ENCODE measurements at places on chromosomes 1 and 21.

DNA sequence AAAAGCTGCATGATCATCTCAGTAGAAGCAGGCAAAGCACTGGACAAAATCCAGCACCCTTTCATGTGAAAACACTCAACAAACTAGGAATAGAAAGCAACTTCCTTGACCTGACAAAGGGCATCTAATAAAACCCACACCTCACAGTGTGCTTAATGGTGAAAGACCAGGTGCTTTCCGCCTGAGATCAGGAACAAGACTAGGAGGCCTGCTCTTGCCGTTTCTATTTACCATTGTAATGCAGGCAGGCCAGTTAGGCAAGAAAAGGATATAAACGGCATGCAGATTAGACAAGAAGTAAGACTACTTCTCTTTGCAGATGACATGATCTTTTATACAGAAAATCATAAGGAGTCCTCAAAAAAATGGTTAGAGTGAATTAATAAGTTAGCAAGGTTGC, 37.2 kb downstream of the SLC37A1 start:
- no peak for DNase-seq

DNA sequence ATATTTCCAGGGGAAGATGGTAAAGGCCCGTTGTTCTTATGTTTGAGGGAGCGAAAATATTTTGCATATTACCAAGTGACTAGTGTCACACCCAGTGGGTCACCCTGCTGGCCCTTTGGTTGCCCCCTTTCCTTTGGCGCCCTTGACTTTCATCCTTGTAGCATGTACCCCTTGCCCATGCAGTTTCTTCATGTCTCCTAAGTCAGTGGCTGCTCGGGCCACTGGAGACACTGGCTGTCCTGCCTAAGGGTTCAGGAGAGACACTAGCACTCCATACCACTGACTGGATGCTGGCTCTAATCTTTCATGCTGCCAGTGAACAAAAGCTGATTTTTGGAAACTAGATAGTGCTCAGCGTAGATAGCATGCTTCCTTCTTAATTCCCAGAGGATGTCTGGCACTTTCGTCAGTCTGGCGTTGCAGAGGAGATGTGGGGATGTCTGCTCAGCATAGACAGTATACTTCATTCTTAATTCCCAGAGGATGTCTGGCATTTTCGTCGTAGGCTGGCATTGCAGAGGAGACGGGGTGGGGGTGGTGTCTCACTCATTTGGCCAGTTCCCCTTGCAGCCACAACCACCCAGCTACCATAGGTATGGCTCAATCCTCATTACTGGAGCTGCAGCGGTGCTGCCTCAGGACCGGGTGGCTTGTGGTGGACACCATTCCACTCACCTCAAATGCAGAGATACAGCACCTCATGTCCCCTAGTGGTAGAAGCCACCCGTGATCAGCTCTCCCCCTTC, 770.9 kb upstream of the TPTE start:
- no peak for DNase-seq

DNA sequence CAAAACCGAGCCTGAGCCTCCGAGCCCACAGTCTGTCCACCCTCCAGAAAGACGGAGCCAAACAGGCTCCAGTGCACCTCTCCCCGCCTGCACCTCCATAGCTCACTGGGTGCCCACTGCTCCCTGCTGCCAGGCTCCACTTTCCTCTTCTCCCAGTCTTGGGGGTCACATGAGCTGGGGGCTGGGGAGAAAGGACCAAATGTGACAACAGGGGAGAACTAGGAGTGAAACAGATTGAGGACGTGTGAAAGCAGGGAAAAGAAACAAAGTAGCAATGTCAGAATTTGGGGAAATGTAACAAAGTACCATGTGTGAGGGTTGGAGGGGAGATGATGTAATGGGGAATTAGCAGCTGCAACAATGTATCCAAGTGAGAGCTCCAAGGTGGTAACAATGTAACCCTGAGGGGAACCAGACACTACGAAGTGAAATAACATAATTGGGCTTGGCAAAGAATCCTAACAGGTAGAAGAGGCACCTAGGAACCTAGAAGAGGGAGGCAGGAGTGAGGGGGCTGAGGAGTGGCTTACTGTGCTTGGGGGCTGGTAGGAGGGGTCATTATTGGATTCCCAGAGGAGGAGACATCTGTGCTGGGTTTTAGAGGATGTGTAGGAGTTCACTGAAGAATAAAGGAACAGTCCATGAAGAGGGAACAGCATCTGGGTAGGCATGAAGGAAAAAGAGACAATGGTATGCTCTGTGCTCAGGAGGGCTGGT, 12.5 kb downstream of the SDC3 start:
- DNase-seq: no peak

DNA sequence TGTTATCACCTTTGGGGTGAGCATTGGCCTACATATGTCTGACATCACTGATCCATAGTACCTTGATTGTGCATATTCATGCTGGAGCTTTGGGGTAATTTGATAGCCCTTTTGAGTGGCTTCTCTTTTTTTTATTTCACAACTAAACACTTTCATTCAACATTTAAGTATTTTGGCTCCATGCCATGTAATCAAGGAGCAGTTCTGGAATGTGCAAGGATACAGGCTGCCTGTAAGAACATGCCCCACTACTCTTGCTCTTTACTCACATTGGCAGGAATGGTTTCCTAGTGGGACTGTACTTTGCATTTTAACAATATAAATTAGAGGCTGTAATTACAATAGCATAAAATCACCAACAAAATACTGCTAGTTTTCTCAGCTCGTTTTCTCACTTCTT, 300.7 kb upstream of the SPAG17 start:
- DNase-seq: no peak

DNA sequence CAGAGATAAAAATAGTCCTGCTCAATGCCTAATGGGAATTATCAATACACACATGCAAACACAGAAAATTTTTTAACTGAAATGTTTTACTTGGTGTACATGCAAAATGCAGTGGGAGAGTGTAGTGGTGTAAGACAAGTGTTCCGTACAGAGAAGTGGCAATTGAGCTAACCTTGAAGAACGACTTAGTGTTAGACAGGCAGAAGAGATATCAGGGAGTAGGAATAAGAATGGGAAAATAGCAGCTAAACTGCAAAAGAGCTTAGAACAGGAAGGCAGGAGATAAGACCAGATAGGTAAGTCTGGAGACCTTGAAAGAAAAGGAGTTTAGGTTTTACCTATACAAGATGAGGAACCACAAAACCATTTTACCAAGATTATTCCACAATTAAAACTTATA, 9.0 kb downstream of the USP24 start:
- DNase-seq: no peak

- DNase-seq: peak; percentile 41
These were observed 77.4 kb downstream of the DISP1 start for GRCh38 chr1:222892137-222892769.

DNA sequence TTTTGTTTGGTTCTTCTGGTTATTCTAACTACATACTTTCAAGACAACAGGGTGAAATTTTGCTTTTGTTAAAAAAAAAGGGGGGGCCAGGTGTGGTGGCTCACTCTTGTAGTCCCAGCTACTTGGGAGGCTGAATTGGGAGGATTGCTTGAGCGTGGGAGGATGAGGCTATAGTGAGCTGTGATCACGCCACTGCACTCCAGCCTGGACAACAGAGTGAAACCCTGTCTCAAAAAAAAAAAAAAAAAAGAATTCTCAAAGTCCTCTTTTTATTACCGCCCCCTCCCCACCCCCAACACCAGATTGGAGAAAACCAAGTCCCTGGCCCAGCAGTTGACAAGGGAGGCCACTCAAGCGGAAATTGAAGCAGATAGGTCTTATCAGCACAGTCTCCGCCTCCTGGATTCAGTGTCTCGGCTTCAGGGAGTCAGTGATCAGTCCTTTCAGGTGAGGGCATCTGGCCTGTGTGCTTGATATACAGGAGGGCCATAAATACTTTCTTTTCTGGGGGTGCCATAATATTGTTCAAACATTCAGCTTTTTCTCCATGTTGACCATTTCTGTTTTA, 50.2 kb downstream of the LAMC2 start:
- no peak for DNase-seq

DNA sequence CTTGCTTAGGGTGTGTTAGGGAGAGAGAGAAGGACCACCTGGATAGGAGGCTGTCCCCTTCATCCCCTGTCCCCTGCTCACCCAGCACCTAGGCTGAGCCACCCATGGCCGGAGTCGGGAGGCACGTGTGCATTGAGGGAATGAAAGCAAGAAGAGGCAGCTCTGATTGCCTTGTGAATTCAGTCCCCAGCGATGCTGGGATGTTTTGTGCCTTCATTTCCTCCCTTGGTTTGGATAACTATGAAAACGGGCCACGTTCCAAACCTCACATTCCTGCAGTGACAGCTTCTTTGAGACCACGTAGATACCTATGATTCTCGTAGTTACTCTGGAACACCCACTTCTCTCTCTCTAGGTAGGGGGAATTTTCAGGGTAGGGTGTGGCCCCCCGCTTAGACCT, 67.1 kb downstream of the MAN1C1 start:
- DNase-seq: no peak

GRCh38 chr1:45682942-45683341, 3.4 kb downstream of the GPBP1L1 start:
- DNase-seq: no peak

DNA sequence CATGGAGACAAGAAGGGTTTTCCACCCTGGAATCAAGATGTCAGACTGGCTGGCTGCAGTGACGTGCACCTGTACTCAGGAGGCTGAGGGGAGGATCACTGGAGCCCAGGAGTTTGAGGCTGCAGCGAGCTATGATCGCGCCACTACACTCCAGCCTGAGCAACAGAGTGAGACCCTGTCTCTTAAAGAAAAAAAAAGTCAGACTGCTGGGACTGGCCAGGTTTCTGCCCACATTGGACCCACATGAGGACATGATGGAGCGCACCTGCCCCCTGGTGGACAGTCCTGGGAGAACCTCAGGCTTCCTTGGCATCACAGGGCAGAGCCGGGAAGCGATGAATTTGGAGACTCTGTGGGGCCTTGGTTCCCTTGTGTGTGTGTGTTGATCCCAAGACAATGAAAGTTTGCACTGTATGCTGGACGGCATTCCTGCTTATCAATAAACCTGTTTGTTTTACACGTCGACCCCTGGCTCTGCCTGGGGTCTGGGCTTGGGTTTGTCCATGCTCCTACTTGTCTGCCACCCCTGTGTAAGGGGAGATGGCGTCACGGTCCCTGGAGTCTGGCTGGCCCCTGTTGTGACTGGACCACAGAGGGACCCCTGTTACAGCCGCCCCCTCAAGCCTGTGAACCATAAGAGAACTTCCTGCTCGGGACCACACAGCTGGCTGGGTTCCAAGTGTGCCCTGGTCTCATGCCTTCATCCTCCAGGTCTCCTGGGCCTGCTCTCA, 20.9 kb upstream of the VPS13D start:
- DNase-seq: peak; percentile 69

- DNase-seq: peak; percentile 85
These were observed 1.4 kb downstream of the KIF26B start for GRCh38 chr1:245156041-245156735.

- DNase-seq: no peak
These were observed 50.5 kb downstream of the CASZ1 start for GRCh38 chr1:10745886-10746455.

GRCh38 chr1:39346872-39347271, 142.4 kb downstream of the MACF1 start:
- no peak for DNase-seq

DNA sequence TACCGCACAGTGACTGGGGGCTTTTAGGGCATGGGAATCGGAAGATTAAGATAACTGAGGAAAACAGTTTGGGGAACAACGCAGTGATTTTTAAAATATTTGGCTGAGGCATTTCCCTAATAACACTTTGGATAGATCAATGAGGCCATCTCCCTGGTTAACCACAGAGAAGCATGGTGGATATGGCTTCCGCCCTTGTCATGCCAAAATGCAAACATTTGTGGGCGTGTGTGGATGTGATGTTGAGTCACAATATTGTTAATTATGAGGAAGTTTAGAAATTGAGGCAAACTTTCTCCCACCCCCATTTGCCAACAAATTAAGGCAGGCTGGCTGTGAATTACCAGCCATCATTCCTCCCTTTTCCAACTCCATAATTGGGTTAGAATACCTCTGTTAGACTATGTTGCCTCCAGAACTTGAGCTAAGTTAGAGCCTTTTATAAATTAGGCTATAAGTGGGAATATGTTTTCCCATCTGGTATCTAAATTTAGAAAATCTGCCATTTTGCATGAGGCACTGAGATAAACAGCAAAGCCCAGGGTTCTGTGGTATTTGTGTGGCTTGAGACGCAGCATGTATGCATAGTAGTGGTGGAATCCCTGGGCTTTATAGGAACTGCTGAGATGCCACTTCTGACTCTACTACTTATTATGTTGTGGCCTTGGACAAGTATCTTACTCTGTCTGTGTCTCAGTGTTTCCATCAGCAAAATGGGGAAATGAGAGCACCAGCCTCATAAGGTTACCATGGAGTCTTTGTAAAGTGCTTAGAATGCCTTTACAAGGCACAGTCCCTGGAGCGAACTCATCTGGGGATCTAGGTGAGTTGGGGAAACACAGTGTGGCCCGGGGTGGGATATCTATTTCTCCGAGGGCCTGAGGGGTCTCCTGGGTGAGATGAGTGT, 154.6 kb downstream of the C1orf94 start:
- no peak for DNase-seq

- peak; percentile 21 for DNase-seq
These were observed 13.1 kb downstream of the C1orf115 start for GRCh38 chr1:220703305-220703704.

DNA sequence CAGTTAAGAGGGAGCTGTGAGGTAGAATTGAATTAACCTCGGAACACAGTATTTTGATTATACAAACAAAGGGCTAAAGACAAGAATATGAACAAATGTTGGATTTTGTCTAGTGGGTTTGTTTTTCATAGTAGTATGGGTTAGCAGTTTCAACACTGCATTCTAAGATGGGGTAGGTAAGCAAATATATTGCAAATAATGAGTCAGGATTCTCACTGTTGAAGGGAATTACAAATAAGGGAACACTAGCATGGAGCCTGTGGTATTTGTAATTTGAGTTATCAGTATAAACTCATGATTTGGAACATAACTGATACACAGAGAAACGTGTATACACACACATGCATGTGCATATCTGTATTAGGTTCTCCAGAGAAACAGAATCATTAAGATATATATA, 44.5 kb downstream of the CD55 start:
- DNase-seq: no peak

GRCh38 chr1:246012341-246012740, 494.7 kb downstream of the SMYD3 start:
- DNase-seq: peak; percentile 50

DNA sequence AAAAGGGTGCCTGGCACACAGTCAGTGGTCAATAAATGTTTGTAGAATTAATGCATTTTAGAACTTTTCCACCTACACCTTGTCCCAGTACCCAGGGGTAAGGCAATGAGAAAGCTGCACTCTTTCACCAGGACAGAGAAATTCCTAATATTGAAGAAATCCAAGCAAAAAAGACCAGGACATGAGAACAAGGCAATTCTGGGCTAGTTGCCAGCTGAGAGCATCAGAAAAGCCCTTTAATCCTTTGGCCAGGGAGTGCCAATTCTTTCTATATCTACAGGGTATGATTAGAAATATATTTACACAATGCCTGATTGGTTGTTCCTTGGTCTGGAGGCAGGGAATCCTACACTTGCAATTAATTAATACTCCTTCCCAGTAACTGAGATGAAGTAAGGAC, 492.4 kb upstream of the NFIA start:
- no peak for DNase-seq

DNA sequence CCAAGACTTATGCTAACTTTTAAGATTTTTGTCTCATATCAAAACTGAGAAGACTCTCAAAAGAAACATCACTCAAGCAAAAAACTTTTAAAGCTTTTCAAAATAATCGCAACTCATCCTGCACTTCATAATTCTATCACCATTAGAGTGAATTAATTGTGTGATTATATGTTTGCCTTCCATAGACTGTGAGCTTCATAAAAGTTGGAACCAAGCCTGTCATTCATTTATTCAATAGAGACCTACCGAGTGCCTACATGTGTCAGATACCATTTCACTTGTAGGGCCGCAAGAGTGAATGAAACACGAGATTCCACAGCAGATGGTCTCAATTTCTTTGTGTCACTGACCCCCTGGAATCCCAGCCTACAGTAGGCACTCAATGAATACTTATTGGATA, 106.4 kb downstream of the RHOU start:
- DNase-seq: no peak

All from suppressor macrophage treated with lipopolysaccharide for 4 hours (primary cell).